ENCODE measurements at places on chromosomes 6 and 20. TPM values are rescaled to one million over a fixed set of nuclear protein-coding genes. Genes with fewer than 3 reads are reported as not detected.

Gene ARMH2
- total RNA-seq, result not detected

Gene EYS
- 0.11 TPM for total RNA-seq

Gene ADGRF4
- total RNA-seq, result 18.7 TPM

Gene SLC35D3
- total RNA-seq, result not detected

Gene FAXC
- total RNA-seq, result 5.9 TPM

Gene ARMC12
- total RNA-seq, result 0.55 TPM

Gene CYP39A1
- total RNA-seq, result 0.07 TPM

Gene CALHM4
- total RNA-seq, result not detected

Gene PDE10A
- 22.6 TPM for total RNA-seq

Gene ERGIC3
- 242 TPM for total RNA-seq

Gene ELOVL4
- total RNA-seq, result 1.7 TPM

Gene METTL24
- total RNA-seq, result not detected

Gene LRRN4
- 0.06 TPM for total RNA-seq

Gene CNKSR3
- 10.4 TPM for total RNA-seq

Gene TBXT
- total RNA-seq, result not detected

Gene PRND
- total RNA-seq, result not detected

Gene ANGPT4
- total RNA-seq, result 0.03 TPM

Gene COL11A2
- total RNA-seq, result 0.92 TPM

Gene MROH8
- total RNA-seq, result 1.1 TPM

Gene TMEM217
- total RNA-seq, result 0.54 TPM

Gene SIRPD
- total RNA-seq, result not detected

Gene RAB44
- 0.03 TPM for total RNA-seq

Gene TDRD6
- not detected for total RNA-seq

Gene RSPH4A
- 0.12 TPM for total RNA-seq

Gene GPX5
- total RNA-seq, result not detected

Gene PRL
- not detected for total RNA-seq

Gene PRR3
- total RNA-seq, result 16.1 TPM

Gene SLC16A10
- 0.78 TPM for total RNA-seq

Gene NFATC2
- total RNA-seq, result 8.5 TPM

Gene SLC29A1
- total RNA-seq, result 40.5 TPM

Gene ADGRF5
- total RNA-seq, result not detected

Gene NFYA
- total RNA-seq, result 10.3 TPM

Gene RNF144B
- 0.37 TPM for total RNA-seq

Gene GDAP1L1
- total RNA-seq, result not detected

Gene SIRPB1
- total RNA-seq, result 0.43 TPM
